RPMI7951 (cell line): ENCODE measurements at places on chromosomes 4 and X. TPM values are rescaled to one million over a fixed set of nuclear protein-coding genes. Genes with fewer than 3 reads are reported as not detected.

DNA sequence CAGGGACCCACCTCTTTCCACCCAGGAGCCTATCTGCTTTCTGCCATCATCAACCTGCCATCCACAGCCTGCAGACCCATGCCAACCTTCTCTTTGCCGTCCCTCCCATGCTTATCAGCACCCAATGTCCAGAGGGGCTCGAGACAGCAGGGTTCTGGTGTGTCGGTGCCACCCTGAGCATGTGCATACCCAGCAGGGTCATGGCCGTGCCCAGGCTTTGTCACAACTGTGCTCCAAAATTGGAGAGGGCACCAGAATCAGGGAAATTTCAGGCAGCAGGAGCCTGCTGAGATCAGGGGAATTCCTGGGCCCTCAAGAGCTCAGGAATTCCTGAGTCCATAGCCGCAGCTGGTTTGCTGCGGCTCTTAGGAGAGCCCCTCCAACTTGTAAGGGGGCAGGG lies 330.6 kb downstream of the CCSER1 start:
- DNase-seq = no peak

Gene GPR50
- not detected in 2 replicates for total RNA-seq

Gene SPATA4
- total RNA-seq = not detected in 2 replicates

GRCh38 chrX:139930401-139930800 lies 2.5 kb downstream of the ATP11C start:
- DNase-seq = no peak

Gene LINC00632
- 0.39 and 0.48 TPM in 2 replicates for total RNA-seq

- no peak for DNase-seq
These were observed 1.4 kb downstream of the BCAP31 start for GRCh38 chrX:153722704-153723350.

DNA sequence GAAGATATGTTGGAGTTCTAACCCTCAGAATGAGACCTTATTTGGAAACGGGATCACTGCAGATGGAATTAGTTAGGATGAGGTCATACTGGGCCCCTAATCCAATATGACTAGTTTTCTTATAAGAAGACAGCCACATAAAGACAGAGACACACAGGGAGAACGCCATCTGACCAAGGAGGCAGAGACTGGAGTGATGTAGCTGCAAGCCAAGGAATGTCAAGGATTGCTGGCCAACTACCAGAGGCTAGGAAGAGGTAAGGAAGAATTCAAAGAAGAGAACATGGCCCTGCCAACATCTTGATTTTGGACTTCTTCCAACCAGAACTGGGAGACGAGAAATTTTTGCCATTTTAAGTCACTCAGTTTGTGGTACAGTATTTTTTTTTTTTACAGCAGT lies 152.8 kb upstream of the DIPK2B start:
- DNase-seq = peak; percentile 75

DNA sequence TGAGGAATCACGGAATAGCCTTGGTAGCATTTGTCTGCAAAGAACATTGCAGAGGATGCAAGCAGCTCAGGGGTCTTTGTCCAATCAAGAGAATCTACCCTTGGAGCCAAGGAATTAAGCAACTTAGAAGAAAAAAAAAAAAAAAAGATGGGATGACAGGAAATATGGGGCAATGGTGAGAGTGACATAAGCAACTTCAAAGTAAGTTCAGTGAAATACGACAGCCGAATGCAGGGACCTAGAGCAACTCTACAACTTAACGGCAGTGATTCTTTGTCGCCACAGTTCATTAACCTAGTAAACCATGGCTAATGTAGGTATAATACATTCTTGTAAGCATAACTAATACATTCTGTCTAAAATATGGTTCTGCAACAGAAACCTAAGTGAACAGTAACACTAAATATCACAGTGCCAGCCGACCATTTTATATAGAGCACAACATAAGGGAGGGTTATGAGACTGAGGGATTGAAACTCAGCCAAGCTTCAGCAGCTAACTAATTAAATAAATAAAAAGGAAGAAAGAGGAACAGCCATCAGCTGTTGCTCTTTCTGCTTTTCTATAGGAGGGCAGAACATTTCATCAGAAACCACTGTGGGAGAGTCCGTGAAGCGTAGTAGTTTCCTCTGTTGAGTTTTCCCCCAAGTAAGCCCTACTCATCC lies 74.7 kb downstream of the PPARGC1A start:
- no peak for DNase-seq
